ENCODE measurements at places on chromosomes 5 and 9. TPM values are rescaled to one million over a fixed set of nuclear protein-coding genes. Genes with fewer than 3 reads are reported as not detected.

POU5F2 gene
- 0.14 TPM for polyA plus RNA-seq

VCAN gene
- polyA plus RNA-seq, result 21.5 TPM

CCNJL gene
- polyA plus RNA-seq, result 0.36 TPM

NRARP gene
- not detected for polyA plus RNA-seq

CKMT2 gene
- polyA plus RNA-seq, result not detected

C1QTNF3 gene
- 26.2 TPM for polyA plus RNA-seq

SLC35D2 gene
- 2.2 TPM for polyA plus RNA-seq

ALDOB gene
- not detected for polyA plus RNA-seq

CD72 gene
- not detected for polyA plus RNA-seq

ADAMTS2 gene
- polyA plus RNA-seq, result not detected

SPATA6L gene
- polyA plus RNA-seq, result 0.65 TPM

KIAA0825 gene
- 9.3 TPM for polyA plus RNA-seq

C9orf153 gene
- 0.98 TPM for polyA plus RNA-seq

CCDC183 gene
- not detected for polyA plus RNA-seq

HTR1A gene
- not detected for polyA plus RNA-seq

PCDHGB2 gene
- polyA plus RNA-seq, result 0.08 TPM
